ENCODE measurements at places on chromosomes 3 and 15.

GRCh38 chr3:8509961-8510360, 8.3 kb downstream of the LMCD1 start:
- no peak for DNase-seq

DNA sequence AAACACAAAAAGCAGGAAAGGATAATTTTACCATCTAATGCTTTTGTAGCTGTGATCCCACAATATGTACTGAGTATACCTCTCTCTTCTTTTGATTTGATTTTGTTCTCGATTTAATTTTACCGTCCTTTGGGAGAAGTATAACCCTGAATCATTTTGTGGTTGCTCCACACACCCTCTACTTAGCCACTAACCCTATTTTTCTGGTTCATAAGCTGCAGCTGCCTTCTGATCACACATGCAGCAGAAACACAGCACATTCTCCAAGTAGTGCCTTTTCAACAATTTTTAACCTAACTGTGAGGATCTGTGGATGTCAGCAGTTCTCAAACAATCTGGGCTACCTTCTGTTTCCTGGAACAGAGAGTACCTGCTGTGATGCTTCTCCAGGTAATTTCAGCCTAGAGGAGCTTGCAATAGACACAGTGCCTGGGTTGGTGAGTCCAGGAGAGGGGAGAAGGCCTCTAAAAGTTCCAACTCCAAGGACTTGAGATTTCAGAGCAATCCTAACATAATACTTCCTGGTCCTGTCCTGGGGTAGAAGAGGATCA, 40.3 kb downstream of the HGD start:
- no peak for DNase-seq

DNA sequence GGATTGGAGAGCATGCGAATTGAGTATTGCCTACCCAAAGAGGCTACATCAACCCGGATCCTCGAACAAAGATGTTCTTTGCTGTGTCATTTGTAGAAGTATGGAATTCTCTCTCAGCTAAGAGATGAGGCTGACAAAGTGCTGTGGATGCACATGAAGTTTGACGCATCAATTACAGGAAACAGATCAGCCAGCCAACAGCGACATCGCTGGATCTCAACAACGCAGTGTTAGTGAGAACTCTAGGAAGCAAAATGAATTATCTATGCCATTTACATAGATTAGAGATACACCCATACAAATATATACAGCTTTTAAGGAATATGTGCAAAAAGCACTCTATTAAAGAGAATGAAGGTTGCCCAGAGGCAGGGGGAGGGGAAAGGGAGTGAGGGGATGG, 160.6 kb upstream of the RGMA start:
- DNase-seq: no peak

DNA sequence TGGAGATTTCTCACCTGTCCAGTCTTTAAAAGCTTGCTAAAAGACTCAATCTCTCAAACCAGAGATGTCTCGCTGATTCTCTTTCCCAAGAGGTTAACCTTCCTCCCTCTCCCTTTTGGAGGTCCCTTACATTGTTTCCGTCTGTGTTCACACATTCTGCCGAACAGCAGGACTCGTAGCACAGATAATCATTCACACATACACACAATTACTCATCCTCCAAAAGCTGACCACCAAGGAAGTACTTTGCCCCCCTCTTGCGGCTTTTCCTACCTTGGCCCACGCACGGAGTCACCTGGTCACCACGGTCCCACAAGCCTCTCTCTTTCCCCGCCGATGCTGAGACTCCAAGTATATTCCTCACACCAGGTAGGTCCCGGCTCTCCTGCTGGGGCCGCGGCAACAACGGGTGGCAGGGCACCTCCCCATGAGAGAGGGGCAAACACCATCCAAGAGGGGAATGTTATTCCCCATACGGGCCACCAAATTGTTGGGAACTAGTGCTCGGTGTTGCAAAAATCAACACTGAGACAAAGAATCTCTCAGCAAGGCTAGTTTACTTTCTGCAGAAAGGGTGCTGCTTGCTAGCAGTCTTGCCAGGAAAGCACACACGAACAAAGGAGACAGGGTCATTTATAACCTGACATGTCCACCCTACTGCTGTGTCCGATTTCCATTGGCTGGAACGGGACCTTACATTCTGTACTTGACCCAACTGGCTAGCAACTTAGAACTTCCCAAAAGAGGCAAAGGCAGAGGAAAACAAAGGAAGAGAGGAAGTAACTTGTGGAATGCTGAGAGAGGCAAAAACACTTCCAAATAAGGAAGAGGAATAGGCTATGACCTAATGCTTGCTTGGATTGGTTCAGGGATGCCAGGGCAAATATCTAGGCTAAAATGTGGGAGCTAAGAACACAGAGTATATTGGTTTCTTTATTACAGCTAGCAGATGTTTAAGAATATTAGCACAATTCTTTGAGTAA, 102.1 kb upstream of the NECTIN3 start:
- DNase-seq: no peak

GRCh38 chr3:46272028-46272451, 29.8 kb downstream of the CCR3 start:
- DNase-seq: no peak

DNA sequence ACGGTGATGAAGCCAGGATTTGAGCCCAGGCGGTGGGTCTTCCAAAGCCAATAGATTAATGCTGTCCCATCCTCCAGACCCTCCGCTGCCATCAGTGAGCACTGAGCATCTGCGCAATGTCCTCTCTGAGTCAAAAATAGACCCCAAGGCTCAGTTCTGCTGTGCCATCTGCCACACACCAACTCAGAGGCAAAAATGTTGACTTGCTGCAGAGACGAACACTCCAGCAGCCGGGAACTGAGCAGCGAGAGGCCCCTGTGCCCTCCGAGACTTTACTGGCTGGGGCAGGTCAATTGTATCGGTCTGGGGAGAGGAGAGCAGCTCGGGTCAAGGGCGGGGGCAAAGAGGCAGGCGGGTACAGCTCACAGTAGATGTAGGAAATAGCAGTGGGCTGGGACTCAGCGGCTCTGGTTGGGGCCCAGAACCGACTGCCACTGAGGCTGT, 41.5 kb upstream of the ATP2B2 start:
- no peak for DNase-seq

DNA sequence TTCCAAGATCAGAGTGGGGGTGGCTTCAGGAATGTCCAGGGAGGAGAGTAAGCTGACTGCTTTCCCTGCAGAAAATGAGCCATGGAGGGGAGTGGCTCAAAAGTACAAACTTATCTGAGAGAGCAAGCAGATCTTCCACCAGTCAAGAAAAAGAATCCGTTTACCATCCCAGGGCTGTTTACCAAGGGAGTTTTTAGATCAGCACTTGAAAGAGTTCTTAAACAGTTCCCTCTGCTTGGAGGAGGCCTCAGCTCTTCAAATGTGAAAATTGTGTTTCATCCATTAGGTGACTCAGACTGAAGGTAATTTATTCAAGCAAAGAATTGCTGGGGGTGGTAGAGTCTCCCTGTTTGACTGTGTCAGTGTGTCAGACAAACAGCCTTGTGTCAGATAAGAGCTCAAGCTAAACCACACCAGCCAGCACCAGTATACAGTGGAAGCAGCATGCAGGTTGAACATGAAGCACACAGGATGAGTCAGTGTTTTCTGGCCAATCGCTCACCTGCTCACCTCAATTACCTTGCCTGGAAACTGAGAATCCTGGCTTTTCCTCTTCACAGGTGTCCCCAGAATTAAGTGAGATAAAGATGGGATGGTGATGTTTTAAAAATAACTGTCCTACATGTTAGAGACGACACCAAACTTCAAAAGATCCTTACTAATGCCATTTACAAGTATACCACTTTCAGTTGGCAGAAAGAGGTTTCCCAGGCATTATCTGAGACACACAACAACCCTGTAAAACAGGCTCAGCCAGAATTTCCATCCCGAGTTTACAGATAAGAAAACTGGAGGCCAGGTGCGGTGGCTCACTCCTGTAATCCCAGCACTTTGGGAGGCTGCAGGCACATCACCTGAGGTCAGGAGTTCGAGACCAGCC, 21.7 kb downstream of the SH3BP5 start:
- no peak for DNase-seq

DNA sequence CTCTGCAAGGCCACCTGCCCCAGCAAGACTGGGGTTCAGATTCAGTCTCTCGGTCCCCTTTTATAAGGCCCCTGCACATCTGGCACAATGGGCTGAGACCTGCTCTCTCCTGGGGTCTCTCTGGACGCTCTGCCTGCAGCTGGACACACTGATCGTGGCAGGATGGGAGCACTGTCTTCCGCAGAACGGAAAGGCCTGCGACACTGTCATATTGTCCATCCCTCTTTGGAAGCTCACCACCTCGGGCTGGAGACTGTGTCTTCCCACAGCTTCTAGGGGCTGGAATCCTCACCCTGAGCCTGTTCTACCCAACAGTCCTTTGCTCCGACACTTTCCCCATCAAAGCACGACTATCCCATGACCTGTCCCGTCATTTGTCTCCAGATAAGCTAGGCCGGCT, 11.5 kb upstream of the IGDCC4 start:
- DNase-seq: no peak

DNA sequence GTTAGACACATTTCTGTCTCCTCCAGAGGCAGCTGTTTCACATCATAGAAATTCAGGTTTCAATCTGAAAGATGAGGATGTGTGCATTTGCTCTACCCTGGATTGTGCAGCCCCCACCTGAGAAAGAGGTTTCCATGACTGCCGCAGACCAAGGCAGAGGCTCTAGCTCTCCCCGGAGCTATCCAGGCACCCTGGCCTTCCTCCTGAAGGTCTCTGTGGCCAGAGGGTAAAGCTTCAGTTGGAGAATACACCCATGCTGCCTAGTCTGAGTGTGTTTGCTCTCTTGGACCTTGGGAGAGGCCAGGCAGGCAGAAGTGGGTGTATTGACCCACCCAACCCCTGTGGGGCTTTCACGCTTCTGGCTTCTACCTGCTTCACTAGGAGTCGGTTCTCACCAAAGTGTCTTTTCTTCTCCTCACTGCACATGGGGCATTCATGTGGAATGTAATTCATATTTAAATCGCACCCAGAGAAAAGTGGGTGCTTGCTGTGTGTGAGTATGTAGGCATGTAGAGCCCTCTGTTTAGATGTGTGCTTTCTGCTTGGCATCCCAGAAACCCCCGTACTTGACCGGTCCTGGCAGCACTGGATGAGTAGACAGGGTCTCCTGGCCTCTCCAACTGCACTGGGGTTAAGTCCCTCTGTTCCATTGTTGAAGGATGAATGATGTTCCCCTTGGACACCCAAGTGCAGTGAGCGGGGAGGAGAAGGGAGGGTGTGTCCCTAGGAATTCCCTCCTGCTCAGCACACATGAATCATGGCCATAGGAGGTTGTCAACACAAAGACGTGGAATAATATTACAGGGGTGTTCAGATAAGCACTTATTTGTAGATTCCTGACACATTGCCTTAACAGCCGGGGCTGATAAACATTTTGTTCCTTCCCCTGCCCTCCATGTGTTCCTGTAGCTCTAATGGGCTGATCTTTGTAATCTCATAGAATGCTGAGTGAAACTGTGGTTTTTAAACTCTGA, 20.3 kb upstream of the RAB6B start:
- no peak for DNase-seq

All from globus pallidus (tissue), 1 donor.